ENCODE measurements at places on chromosomes 7 and 10.

GRCh38 chr10:33248638-33249037 is 85.8 kb downstream of the NRP1 start:
- no peak for DNase-seq

DNA sequence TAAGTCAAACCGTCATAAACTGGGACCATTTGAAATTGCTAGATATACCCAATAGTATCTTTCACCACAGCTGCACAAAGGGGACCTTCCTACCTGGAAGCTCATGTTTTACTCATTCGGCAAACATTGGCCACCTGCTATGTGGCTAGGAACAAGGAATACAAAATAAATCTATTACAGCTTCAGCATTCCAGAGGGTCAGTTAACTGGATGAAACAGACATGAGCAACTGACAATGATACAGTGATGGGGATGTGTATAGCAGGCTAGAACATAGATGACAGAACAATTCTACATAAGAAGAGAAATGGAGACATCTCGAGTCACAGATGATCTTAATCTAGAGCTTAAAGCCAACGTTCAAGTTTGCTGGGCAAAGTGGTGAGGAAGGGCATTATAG is 3.1 kb upstream of the SMURF1 start:
- no peak for DNase-seq

GRCh38 chr7:158973440-158973839 is 117.1 kb downstream of the DYNC2I1 start:
- DNase-seq, result no peak

DNA sequence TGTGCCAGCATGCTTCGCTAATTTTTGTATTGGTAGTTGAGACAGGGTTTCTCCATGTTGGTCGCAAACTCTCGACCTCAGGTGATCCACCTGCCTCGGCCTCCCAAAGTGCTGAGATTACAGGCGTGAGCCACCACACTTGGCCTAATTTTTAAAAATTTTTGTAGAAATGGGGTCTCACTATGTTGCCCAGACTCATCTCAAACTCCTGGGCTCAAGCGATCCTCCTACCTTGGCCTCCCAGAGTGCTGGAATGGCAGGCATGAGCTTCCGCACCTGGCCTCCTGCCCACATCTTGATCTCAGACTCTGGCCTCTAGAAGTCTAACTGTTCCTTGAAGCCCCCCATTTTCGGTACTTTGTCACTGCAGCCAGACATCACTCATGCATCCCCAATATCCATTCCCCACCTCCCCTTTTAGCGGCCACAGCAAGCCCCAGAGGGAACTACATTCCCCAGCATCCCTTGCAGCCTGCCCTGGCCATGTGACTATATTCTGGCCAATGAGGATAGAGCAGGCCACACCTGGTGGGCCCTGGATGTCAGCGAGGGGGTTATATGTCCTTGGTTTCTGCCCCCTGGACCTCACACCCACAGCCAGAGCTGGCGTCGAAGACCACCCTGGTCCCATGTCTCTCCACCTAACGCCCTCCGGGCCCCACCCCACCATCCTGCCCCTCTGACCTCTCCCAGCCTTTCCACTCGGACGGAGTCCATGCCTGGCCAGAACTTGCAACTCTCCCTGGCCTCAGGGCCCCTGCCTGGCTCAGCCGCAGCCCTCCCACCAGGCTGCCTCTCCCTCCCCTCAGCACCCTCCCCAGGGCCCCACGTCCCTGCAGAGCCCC is 33.8 kb downstream of the MICALL2 start:
- DNase-seq, result no peak

- DNase-seq, result no peak
Measured at GRCh38 chr10:128440513-128441160, 314.4 kb upstream of the MKI67 start.

DNA sequence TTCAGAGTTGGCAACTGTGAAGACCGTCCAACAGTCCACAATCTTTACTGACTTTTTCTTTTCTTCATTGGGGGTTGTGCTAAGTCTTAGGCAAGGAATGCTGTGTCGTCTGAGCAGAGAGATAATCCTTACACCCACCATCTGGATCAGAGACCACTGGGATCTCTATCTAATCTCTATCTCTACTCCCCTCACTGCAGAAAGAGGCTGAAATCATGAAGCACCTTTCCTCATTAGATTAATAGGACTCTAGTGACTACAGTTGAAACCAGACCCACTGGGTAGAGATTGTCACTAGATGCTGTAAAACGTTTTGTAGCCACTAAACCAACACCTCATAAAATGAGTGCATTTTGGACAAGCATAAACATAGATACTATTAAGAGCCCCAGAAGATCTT is 387.4 kb upstream of the CELF2 start:
- no peak for DNase-seq

GRCh38 chr10:50919010-50919409 is 33.6 kb upstream of the A1CF start:
- no peak for DNase-seq

- no peak for DNase-seq
Measured at GRCh38 chr10:132607491-132607890, 69.9 kb downstream of the INPP5A start.

- DNase-seq, result no peak
Measured at GRCh38 chr7:122248472-122248871, 56.1 kb downstream of the FEZF1 start.

DNA sequence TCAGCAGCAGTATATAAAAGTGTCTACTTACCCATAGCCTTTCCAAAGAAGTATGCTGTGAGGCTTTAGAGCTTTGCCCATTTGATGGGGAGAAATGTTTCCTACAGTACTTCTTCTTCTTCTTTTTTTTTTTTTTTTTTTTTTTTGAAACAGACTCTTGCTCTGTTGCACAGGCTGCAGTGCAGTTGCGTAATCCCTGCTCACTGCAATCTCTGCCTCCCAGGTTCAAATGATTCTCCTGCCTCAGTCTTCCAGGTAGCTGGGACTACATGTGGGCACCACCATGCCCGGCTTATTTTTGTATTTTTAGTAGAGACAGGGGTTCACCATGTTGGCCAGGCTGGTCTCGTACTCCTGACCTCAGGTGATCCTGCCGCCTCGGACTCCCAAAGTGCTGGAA is 101.7 kb upstream of the TMEM26 start:
- DNase-seq, result no peak

- DNase-seq, result no peak
Measured at GRCh38 chr7:3179456-3179855, 121.6 kb upstream of the SDK1 start.

Measured in activated naive CD4-positive, alpha-beta T cell (primary cell).